ENCODE measurements at places on chromosomes 3 and 15.
A peak's percentile ranks its signal among the peaks of the same experiment; 100 is the strongest.

- DNase-seq: no peak
Observed at GRCh38 chr15:38414357-38414756, 39.6 kb upstream of the FAM98B start.

DNA sequence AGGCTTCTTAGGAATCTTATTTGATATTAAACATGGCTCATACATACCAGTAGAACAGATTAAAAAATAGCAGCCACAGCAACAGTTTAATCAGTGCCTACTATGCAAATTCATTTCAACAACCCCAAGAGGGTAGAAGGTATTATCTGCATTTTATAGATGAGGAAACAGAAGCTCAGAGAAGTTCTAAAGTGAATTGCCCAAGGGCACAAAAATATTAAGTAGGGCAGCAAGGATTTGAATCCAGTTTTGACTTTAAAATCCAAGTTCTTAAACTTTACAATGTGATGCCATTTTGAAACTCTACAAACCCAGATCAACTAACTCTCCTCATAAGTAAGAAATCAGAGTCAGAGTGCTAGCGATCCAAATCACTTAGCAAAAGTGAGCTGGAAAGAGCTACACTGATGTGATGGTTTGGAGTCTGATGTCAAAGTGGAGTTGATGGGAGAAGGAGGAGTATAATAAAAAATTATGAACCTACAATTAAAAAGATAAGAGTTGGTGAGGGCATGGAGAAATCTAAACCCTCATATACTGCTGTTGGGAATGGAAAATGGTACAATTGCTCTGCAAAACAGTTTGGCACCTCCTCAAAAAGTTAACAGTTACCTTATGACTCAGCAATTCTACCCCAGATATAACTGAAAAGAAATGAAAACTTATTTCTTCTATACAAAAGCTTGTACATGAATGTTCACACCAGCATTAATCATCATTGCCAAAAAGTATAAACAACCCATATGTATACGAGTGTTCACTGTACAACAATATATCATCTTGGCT is 51.0 kb upstream of the PLXND1 start:
- no peak for DNase-seq

- no peak for DNase-seq
Observed at GRCh38 chr3:197454014-197454413, 101.8 kb downstream of the BDH1 start.

DNA sequence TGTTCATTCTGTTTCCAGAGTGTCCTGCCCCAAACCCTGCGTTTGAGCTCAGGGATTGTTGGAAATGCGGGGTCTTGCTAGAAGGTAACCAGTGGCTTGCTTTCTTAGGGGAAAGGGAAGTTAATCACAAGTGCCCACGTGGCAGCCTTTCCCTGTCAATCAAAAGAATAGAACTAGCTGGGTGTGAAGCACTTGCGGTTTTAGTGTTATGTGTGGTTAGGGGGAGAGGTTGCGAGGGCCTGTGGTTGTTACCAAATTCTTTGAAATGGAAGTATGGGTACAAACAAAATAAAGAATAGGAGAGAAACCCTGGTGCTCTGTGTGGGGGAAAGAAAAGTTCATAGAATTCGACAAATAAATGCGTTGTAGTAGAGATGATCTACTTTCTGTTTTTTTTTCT is 67.6 kb downstream of the FNDC3B start:
- peak; percentile 40 for DNase-seq

GRCh38 chr3:164641071-164641470 is 437.2 kb downstream of the SI start:
- DNase-seq: no peak

GRCh38 chr15:79918278-79918677 is 21.5 kb upstream of the MTHFS start:
- no peak for DNase-seq

- no peak for DNase-seq
Observed at GRCh38 chr3:35659768-35660167, 20.4 kb downstream of the ARPP21 start.

DNA sequence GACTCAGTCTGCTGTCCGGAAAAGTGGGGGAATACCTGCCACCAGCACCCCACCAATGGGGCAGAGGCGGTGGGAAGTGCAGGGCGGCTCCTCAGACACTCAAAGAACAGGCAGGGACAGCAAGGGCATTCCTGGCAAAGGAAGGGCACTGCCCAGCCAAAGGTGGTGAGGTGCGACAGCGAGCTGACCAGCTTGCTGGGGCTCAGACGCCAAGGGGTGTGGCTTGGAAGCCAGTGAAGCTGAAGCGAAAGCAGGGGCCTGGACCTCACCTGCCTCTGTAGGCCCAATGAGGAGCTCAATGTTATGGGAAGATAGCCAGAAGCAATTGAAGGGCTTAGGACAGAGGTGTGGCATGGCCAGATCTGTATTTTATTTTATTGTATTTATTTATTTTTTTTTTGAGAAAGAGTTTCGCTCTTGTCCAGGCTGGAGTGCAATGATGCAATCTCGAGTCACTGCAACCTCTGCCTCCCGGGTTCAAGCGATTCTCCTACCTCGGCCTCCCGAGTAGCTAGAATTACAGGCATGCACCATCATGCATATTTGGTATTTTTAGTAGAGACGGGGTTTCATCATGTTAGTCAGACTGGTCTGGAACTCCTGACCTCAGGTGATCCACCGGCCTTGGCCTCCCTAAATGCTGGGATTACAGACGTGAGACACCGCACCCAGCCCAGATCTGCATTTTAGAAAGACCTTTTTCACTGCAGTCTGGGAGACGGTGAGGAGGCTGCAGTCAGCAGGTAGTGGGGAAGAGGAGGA is 4.4 kb upstream of the LMAN1L start:
- DNase-seq: no peak

- no peak for DNase-seq
Observed at GRCh38 chr3:69433121-69433968, 47.5 kb upstream of the FRMD4B start.

DNA sequence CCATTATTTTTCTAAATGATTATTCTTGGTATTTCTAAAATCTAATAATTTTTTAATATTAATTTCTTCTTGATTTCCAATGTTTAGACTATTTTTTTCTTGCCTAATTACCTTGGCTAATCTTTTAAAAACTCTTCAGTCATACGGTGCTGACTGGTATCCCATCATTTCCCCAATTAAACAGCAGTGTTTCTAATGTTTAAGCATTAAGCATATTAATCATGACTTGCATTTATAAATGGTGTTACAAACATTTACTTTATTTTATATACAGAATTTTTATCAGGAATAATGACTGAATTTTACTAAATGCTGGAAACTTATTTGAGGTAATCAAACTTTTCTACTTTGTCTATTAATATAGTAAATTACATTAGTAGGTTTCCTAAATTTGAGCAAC is 199.3 kb downstream of the ADAMTSL3 start:
- no peak for DNase-seq

- no peak for DNase-seq
Observed at GRCh38 chr15:65724464-65725215, 67.5 kb downstream of the DENND4A start.

GRCh38 chr15:58985443-58985842 is 2.0 kb upstream of the RNF111 start:
- no peak for DNase-seq

- DNase-seq: no peak
Observed at GRCh38 chr3:113910966-113911365, 36.8 kb upstream of the ZDHHC23 start.

DNA sequence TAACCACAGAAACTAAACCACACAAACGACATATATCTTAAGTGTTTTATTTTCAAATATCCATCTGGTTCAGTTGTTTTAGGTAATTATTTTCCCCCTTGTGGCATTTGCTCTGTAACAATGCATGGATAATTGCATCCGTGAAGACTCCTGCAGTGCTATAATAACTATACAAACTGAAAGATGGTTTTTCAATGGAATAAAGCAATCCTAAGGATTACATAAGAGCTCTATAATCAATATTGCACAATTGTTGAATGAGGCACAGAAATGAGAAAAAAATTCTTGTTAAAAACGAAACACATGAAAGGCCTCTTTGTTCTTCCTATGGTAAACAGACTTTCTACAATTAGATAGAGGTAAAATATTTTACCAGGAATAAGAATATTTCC is 446.0 kb upstream of the EPHA3 start:
- DNase-seq: no peak

- no peak for DNase-seq
Observed at GRCh38 chr3:67418426-67419217, 235.8 kb downstream of the SUCLG2 start.

DNA sequence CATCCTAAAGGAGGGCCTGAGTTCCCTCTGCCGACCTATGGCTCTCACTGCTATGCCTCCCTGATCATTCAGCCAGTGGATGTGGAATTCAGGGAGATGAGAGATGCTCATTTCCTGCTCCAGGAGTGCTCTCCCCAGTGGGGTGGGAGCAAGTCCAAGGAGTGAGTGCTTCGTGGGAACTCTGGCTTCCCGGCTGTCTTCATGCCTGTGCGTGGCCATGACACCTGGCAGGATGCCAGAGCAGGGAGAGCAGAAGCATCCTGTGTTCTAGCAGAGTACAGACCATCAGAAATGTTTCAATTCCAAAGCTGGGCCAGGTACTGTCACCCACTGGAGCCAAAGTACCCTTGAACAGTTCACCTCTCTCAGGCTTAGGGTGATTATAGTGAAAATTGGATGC is 45.1 kb downstream of the APH1B start:
- no peak for DNase-seq

- DNase-seq: no peak
Observed at GRCh38 chr3:89740881-89741177, 633.4 kb downstream of the EPHA3 start.

GRCh38 chr3:50166620-50167019 is 11.5 kb downstream of the SEMA3F start:
- DNase-seq: no peak

- no peak for DNase-seq
Observed at GRCh38 chr3:177179281-177180067, 17.8 kb downstream of the TBL1XR1 start.

GRCh38 chr15:64216730-64217428 is 54.1 kb upstream of the PPIB start:
- DNase-seq: no peak

- DNase-seq: no peak
Observed at GRCh38 chr15:40731034-40731433, 24.0 kb downstream of the RMDN3 start.

- no peak for DNase-seq
Observed at GRCh38 chr15:74137537-74137894, 7.1 kb downstream of the ISLR2 start.

GRCh38 chr15:74376825-74377581 is 9.6 kb upstream of the CYP11A1 start:
- no peak for DNase-seq

DNA sequence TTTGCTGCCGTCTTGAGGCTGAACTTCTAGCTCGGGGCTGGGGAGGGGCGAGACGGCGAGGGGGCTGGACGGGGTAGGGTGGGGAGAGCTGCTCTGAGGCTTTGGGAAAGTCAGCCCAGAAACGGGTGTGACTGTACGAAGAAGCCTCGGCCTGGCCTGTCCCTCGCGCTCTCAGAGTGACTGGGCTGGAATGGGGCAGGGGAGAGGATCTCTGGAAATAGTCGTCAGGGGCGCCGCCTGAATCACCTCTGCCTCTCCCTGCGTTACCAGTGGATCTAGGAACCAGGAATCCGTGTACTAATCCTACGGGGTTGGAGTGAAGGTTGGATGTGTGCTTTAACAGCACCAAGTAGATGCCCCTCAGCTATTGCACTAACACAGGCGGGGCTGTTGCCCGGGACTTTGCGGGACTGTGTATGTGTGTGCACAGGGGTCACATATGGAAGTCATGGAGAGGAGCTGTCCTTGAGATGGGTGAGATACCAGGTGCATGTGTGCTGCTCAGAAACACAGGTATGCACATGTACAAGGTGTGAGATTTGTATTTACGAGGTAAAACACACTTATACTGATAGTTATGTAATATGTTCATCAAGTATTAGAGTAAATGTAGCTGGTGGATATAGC is 591 bp downstream of the FOXL2NB start:
- DNase-seq: no peak

DNA sequence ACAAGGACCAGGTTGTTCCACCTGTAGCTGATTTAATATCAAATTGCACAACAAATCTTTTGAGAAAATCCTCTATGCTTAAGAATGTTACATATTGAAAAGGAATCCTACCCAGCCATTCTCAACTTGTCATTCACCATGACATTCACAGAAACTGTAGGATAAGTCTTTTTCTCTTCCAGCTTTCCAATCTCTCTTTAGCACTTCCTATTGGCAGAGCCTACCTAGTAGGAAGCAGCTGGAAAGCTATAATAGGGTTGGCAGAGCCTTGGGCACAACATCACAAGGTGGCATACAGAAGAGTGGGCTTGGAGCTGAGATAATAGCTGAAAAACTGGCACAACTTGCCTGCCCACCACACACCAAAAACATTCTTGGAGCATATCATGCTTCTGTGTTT is 67.3 kb upstream of the NUDT16 start:
- no peak for DNase-seq

GRCh38 chr3:189513281-189514117 is 117.7 kb upstream of the TP63 start:
- DNase-seq: no peak

- no peak for DNase-seq
Observed at GRCh38 chr3:178263236-178263916, 272.9 kb upstream of the KCNMB2 start.

DNA sequence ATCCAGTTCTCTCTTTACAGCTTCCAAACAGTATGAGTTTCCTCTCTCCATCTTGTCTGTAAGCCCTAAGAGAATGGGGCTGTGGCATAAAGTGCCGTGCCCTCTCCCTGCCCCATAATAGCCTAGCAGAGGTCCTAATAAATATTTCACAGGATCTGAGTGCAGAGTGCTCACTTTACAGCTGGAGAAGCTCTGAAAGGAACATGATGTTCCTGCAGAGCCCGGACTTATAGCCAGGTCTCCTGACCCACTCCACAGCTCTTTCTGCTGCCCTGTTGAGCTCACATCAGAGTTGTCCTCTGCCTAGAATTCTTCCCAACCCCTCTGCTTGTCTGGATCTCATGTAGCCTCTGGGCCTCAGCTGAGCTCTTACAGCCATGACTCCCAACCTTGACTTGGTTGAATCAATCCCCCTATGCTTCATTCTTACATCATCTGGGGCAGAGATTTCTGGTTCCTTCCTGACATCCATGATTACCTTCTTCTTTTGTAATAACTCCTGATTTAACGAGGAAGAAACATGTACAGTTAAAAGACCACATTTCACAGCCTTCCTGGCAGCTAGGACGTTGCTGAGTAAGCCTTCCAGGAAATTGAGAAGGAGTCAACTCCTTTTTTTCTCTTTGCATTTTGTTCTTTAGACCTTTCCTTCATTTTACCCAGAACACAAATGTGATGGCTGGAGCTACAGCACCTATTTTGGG is 135.3 kb downstream of the RPLP1 start:
- DNase-seq: no peak

DNA sequence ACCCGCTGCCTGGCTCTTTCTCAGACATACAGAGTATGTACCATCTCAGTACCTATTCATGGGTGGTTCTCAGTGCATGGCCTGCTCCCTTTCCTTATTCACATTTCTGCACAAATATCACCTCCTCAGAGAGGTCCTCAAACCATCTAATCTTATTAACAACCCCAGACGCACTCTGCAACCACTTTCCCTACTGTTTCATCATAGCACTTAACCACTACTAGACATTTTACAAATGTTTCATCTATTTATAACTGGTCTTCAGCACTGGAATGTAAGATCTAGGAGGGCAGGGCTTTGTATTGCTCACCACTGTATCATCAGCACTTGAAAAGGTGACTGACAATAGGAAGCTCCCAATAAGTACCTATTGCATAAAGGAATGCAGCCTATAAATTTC is 45.1 kb downstream of the TNIK start:
- DNase-seq: no peak

Data from stimulated activated CD8-positive, alpha-beta memory T cell treated with anti-CD3 and anti-CD28 coated beads, Interleukin-4, amount 100 ng/mL, for 1 hour (primary cell).